AG08396 (cell line): ENCODE measurements at places on chromosomes 7 and 10.

GRCh38 chr7:36496576-36496975 lies 106.9 kb downstream of the ANLN start:
- DNase-seq, result no peak

- DNase-seq, result no peak
These were observed 16.9 kb upstream of the KNDC1 start for GRCh38 chr10:133143200-133143533.

GRCh38 chr7:131042269-131043160 lies 285.2 kb upstream of the MKLN1 start:
- DNase-seq, result no peak

- DNase-seq, result no peak
These were observed 35.4 kb upstream of the INHBA start for GRCh38 chr7:41738336-41738735.

GRCh38 chr7:116028787-116029186 lies 1.8 kb downstream of the TFEC start:
- DNase-seq, result no peak

DNA sequence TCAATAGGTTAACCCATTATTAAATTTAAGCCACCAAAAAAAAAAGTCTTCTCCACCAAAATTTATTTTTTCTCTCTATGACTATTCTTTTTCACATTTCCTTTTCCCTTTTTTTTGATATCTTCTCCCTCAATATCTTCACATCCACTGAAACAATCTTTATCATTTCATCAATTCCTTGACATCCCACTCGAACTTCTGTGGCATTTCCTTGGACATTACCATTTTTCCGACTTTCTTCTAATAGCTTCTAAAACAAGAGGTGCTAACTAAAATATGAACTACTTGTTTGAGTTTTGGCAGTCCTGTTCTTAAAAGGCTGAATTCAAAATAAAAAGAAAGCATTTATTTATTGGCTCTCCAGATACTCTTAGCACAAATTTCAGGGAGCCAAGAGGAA lies 684 bp upstream of the CTNNA3 start:
- DNase-seq, result no peak

- no peak for DNase-seq
These were observed 370.3 kb upstream of the CELF2 start for GRCh38 chr10:10647331-10647730.

DNA sequence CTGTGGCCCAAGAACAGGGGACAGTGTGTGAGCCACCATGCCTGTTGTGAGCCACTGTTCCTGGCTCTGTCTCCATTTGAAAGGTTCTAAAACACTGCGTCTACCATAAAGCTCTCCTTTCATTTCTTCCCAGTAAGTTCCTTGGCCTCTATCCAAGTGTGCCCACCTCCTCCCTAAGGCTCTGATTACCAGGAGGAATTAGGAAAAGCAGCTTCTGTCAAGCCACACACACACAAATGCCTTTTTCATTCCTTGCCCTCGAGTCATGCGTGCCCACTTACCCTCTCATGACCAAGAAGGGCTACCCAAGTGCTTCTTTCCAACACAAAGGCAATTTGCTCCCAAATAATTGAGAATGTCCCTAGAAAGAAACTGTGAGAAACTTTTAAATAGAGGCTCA lies 70.8 kb upstream of the PARD3 start:
- no peak for DNase-seq

DNA sequence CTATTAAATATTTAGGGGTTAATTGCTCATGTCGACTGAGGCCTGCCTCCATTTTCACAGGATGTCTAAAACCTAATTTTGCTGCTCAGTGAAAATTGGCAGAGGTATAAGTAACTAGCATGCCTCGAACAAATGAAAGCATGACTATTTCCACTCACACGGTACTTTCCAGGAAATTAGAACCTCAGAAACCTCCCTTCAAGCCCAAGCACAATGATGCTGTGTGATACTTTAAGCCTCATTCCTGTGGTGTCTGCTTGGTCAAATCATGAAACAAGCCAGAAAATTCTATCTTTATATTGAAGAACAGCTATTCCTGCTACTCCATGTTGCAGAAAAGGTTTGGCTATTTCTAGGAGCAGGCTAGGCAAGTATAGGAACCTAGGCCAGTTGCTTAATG lies 203.0 kb downstream of the SORCS3 start:
- no peak for DNase-seq

DNA sequence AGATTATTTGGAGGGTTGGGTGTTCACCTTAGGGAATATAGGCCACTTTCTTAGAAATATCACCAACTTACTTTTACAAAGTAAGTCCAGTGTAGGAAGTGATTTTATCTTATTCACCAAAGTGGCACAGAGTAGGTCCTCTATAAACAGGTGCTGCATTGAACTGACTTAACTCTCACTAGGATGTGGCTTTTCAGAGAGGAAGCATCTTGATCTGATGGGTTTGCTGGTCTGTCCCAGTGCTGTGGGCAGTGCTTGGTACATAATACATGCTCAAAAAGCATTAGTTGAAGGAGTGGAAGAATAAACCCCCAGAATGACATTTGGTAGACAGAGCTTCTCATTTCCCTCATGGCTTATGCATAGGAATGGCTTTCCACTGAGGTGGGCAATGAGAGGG lies 334.7 kb downstream of the LRMDA start:
- no peak for DNase-seq

DNA sequence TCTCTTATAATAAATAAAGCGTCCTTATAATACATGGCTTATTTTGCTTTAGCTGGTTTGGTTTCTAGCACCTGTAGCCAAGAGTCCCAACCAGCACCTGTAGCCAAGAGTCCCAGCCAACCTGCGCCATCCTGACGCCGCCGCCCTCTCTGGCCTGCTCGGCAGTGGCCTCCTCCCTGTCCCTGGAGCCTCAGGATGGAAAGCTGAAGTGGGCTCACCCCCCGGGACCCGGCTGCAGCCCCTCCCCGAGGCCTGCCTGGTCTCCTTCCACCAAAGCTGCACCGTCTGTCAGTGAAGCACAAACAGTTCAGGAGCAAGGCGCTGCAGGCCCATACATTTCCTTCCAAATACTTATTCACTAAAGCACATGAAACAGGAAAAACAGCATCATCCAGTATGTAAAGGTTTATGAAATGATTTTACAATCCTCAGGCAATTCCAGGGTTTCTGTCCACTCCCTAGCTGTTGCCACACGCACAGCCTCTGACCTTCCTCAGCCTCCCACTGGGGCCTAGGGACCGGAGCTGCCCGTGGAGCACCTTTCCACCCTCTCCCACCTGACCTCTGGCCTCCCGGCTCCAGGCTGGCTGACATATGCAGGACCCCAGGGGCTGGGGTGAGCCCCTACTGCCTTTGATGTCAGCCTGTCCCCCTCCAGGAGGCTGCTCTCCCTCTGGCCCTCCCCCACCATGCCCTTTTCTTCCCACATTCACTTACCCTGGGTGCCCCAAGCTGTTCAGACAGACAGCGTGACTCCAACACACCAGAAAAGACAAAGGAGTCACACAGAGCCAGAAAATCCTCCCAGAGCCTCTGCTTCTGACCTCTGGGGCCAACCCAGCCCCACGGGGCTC lies 149.6 kb upstream of the PPP2R2D start:
- no peak for DNase-seq

DNA sequence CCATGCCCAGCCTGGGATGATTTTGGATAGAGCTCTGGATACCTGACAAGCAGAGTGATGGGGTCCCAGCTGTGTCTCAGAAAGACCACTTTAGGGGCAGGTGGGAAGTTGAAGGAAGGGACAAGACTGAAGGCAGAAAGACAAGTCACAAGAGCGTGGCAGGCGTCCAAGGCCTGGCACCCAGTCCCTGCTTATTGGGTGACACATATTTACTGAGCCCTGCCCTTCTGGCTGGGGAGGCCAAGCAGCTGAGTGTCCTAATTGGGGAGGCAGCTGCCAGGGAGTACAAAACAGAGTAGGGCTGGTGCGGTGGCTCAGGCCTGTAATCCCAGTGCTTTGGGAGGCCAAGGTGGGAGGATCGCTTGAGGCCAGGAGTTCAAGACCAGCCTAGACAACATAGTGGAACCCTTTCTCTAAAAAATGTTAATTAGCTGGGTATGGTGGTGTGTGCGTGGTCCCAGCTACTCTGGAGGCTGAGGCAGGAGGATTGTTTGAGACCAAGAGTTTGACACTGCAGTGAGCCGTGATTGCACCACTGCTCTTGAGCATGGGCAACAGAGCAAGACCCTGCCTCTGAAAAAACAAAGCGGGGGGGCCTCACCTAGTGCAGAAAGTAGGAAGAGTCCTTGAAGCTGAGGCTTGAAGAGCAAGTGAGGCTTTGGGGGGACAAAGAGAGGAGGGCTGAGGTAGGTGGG lies 53.0 kb upstream of the GTF2I start:
- no peak for DNase-seq

GRCh38 chr10:116606061-116606483 lies 14.7 kb upstream of the PNLIPRP2 start:
- DNase-seq, result no peak

- no peak for DNase-seq
These were observed 2.2 kb upstream of the CDCA7L start for GRCh38 chr7:21947946-21948345.

- DNase-seq, result no peak
These were observed 212.3 kb downstream of the FANK1 start for GRCh38 chr10:126108693-126109092.

GRCh38 chr10:124701435-124701834 lies 42.7 kb downstream of the FAM53B start:
- DNase-seq, result peak; percentile 63

DNA sequence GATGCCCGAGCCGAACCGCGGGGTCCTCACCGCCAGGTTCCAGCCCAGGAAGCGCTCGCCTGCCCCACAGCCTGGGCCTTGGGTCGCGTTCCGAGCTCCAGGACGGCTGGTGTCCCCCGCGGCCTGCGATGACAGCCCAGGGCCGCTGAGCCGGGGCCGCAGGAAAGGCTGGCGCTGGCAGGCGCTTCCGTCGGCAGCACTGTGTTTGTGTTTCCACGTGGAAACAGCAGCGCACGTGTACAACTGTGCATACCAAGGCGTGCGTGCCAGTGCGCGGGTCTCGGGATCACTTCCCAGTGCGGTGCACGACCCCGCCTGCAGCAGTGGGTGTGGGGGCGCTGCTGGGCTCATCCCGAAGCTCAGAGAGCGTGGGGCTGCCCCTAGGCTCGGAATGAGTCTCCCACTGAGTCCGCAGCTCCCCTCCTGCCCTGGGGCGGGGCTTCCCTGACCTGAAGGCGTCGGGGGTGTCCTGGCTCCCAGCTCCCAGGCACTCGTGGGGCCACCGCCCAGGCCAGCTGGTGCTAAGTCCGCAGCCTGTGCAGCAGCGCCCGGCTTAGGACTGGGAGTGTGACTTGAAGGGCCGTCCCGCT lies 17.2 kb downstream of the AP5Z1 start:
- DNase-seq, result no peak

DNA sequence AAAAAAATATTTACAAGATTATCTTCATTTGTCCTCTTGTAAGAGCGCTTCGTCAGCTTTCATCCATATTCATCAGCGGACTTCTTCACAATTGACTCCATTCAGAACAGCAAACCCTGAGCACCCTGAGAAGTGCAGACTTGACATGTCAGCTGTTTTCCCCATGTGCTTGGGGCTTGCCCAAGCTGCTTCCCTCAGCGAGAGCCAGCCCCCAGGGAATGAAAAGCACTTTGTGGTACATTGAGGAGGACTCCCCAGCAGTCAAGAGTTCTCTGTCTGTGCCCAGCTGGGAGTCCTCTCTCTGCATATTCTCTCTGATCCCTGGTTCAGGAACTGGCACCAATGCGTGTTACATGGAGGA lies 22.7 kb downstream of the HKDC1 start:
- no peak for DNase-seq

DNA sequence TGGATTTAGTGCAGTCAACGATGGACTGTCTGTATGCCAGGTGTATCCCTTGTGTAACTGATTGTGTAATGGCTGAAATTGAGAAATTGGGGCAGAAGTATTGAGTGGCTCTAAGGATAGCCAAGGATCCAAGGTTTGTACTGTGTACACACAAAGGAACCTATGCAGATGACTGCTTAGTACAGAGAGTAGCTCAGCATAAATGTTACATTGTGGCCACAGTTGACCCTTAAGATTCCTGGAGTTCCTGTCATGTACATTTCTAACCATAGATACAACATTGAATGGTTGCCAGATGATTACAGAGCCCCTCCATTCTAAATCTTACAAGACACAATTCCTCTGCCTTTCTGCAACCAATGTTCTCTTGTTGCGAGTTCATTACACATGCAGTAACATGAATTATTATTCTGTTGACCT lies 25.3 kb downstream of the CCDC126 start:
- DNase-seq, result no peak

DNA sequence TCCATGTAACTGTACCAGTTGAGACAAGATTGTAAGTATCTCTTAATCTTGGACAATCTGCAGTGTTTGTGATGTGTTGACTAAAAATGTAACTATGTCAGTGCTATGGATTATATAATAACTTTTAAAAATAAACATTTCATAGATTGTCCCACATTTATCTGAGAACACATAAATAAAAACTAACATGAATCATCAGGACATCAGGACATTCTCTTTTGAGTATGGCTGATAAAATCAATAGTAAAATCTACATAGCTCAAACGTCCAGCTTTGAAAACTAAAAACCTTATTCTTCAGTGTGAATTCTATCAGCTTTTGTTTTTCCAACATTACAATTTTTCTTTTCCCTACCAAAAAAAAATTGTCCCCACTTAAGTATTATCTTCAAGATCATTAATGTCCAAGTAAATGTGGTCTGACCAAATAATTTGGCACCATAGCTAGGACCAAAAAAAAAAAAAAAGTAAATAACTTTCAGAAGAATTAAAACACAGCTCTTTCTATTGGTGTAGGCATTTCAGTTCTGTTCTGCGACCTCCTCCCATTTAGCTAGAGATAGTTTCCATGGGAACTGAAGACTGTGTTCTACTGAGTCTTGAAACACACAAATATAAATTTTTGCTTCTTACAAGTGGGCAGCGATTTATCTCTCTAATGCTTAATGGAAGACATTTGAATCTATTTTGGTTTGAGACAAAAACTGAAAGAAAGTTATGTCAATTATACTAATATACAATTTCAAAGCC lies 123.0 kb upstream of the SGCE start:
- no peak for DNase-seq

DNA sequence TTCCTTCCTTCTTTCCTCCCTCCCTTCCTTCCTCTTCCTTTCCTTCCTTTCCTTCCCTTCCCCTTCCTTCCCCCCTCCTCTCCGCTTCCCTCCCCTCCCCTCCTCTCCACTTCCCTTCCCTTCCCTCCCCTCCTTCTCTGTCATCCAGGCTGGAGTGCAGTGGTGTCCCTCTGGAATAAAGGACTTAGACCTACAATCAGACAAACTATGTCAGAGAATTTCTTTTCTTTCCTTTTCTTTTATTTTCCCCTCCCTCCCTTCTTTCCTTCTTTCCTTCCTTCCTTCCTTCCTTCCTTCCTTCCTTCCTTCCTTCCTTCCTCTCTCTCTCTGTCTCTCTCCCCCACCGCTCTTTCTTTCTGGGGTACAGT lies 242.2 kb downstream of the GATA3 start:
- no peak for DNase-seq
